ENCODE measurements at places on chromosomes 6 and 20.
A peak's percentile ranks its signal among the peaks of the same experiment; 100 is the strongest.

GRCh38 chr6:134195164-134195906 is 122.6 kb downstream of the SGK1 start:
- DNase-seq, result no peak

GRCh38 chr20:23257848-23258746 is 92.5 kb upstream of the NXT1 start:
- DNase-seq, result peak; percentile 91

GRCh38 chr6:43334466-43335095 is 26.0 kb upstream of the CRIP3 start:
- peak; percentile 71 for DNase-seq

DNA sequence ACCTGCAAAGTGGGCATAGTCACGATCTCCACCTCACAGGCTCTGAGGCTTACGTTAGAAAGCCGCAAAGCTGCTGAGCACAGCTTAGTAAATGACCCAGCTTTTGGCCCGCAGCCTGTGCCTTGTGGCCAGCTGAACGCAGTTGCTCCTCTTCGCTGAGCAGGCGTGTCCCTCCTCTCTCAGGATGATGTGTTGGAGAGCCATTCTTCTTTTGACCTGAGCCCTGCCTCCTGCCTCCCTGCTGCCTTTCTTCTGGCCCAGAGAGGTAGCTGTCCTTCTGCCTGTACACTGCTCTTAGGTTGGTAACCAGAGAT is 47.6 kb upstream of the MYL9 start:
- DNase-seq, result no peak

DNA sequence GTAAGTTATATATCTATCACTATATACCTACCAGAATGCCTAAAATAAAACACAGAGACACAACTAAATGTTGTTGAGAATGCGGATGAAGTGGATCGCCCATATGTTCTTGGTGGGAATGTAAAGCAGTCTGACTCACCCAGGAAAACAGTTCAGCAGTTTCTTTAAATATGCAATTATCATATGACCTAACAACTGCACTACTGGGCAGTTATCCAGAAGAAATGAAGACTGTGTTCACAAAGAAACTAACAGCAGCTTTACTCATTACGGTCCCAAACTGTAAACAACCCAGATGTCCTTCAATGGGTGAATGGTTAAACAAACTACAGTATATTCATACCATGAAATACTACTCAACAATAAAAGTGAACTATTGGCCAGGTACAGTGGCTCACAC is 14.3 kb upstream of the ZC3H12D start:
- peak; percentile 94 for DNase-seq

DNA sequence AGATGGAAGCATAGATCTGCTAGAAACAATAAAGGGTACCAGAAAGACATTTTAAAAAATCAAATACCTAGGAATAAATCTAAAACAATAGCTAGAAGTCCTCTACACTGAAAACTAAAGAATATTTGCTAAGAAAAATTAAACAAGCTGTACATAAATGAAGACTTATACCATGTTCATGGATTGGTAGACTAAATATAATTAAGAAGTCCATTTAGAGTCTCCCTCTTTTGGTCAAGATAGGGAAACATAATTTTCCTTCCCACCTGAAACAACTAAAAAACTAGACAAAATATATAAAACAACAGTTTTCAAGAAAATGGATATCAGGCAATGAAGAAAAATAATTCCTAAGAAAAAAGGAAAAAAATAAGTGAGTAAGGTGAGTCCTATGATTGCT is 120.0 kb upstream of the TAB2 start:
- DNase-seq, result no peak

GRCh38 chr6:90256698-90257485 is 39.8 kb downstream of the BACH2 start:
- DNase-seq, result peak; percentile 88

DNA sequence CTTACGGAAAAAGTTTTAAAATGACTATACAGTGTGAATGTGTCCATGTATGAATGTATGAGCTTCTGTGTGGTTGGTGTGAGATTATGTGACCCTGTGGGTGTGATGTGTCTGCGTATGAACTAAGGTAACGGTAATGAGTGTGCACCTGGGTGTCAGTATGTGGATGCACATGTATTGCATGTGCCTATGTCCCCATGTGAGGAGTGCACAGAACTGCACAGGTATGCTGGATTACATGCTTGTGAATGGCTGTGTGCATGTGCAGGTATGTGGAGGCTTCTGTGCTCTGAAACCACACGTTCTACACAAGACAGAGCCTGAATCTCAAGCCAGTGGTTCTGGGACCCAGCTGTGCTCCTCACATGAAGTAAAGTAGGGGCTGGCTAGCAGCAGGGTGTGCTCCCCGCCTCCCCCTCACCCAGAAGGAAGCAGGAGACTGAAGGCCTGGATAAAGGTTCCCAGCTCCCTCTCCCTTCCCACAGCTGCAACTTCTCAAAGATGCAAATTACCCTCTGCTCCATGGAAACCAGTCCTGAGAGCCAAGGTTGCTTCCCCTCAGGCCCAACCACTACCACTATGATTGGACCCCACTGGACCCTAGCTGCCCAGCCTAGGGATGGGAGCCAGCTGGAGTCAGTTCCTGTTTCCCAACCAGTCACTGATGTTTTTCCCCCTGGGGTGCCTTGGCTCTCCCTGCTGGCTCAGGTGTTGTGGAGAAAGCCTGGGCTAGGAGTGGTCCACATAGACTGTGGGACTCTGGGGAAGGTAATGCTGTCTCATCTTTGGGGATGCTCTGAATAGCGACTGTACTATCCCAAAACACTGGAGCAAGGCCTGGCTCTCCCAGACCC is 24.8 kb upstream of the SPDEF start:
- DNase-seq, result no peak

DNA sequence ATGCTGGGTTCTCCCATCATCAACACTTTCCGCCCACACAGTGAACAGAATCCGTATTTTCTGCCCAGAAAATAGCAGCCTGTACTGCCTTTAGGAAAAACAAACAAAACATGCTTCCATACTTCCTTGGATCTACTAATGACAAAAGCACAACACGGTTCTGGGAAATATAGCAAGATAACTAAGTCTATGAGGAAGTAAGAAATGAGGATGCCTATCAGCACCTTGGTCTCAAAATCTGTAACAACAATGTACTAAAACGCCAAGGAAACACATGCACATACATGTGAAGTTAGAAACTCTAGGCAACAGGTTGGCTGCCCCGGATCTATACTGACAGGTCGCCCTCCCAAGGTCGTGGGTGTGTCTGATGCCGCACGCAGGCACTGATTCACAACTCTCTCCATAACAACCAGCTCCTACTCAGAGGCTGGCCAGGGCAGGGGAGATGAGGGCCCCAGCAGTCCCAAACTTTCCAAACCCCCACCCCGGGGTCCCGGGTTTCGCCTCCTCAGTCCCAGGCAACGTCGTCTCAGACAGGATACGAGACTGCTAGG is 710 bp downstream of the BTBD9 start:
- peak; percentile 44 for DNase-seq

GRCh38 chr6:35014341-35014740 is 125.3 kb downstream of the ANKS1A start:
- no peak for DNase-seq

GRCh38 chr20:1287787-1288569 is 21.9 kb downstream of the SNPH start:
- DNase-seq, result no peak

DNA sequence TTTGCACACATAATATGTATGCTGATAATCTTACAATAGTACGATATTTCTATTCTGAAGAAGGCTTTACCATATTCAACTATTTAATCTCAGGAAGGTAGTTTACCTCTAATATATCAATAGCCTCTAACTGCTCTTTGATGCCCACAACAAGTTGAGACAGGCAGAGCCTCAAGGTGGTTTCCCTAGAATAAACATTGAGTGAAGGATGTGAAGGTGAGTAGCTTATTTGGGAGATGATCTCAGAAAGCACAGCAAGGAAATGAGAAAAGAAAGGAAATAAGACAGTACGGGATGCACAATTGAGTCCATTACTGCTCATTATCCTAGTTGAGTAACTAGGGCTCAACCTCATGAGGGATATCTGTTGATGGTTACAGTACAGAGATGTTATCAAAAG is 638.4 kb downstream of the MAFB start:
- no peak for DNase-seq

DNA sequence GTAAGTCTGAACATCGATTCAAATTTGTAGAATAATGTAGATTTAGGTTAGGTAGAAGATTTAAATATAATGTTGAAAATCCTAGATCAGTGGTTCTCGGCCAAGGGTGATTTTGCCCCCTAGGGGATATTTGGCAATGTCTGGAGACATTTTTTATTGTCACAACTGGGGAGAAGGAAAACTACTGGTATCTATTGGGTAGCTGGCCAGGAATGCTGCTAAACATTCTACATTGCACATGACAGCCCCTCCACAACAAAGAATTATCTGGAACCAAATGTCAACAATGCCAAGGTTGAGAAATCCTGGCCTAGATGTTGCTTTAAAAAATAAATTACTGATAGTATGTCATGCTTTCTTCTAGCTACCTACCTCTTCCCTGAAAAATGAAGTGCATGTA is 76.1 kb downstream of the HIVEP2 start:
- no peak for DNase-seq

DNA sequence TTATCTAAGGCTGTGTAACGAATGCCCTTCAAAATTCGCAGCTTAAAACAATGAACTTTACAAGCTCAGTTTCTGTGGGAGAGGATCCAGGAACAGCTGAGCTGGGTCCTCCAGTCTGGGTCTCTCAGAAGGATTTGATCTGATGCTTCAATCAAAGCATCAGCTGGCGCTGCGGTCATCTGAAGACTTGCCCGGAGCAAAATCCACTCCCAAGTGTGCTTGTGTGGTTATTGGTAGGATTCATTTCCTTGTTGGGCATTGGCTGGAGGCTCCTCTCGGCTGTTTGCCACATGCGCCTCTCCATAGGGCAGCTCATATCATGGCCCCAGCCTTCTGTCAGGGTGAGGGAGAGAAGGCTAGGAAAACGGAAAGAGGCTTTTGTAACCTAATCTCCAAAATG is 269.3 kb upstream of the CHD6 start:
- DNase-seq, result no peak

- DNase-seq, result peak; percentile 52
These were observed 482.2 kb upstream of the RNF217 start for GRCh38 chr6:124479991-124480430.

- DNase-seq, result no peak
These were observed 310.0 kb upstream of the PRND start for GRCh38 chr20:4411744-4412143.

DNA sequence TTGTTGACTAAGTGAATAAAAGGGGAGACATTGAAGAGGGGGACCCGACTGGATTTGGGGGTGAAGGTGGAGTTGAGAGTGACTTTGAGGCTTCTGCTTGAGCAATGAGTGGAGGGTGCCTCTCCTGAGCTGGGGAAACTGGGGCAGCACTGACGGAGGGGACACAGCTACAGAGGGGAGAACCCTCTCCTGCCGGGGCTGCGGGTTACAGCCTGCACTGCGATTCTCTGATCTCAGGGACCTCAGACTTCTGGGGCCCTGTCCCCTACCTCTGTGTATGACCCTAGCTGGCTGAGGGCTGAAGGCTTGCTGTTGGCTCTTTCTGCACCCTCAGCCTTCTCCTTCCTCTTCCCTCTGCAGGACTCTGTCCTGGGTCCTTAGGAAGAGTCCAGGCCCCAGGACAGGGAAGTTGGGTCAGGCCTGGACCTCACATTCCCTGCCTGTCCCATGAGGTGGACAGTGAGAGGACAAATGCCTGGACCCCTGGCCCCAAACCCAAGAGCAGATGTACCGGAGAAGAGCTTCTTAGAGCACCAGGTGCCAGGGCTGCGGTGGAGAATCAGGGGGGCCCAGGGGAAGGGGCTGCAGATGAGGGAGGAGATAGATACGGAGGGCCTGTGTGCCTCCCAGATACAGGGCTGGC is 13.7 kb upstream of the FAM110A start:
- DNase-seq, result no peak

GRCh38 chr6:11236076-11236750 is 3.7 kb upstream of the NEDD9 start:
- peak; percentile 54 for DNase-seq

DNA sequence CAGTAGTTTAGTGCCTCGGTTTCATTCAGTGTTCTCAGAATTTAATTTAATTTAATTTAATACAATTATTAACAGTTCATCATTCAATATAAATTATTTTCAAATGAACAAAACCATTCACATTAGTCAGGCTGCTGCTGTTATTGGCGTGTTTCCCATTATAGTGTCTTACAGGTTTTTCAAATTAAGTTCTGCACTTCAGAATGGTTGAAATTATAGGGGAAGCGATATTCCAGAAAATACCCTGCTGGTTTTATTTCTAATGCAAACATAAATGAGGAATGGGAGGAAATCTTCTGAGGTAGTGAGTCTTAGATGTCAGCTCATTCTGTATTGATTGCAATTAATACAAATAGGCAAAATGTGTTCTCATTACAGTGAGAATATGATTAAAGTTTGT is 37.6 kb downstream of the OPN5 start:
- no peak for DNase-seq

DNA sequence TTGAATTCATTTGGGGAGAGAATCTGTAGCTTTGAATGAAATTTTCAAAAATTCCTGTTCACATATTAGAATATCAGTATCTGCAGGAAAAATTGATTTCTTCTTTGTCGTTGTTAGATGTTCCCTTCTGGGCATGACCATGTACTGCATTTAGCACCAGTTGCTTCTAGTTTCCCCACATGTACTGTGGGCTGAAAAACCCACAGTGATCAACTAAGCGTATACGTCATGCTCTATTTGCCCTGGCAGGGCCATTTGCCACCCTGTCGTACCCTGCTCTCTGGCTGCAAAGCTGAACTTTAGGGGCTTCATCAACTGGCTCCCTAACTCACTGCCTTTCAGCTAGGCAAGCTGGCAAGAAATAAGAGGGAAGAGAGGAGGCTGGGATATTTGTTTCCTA is 340.7 kb upstream of the TSHZ2 start:
- no peak for DNase-seq

DNA sequence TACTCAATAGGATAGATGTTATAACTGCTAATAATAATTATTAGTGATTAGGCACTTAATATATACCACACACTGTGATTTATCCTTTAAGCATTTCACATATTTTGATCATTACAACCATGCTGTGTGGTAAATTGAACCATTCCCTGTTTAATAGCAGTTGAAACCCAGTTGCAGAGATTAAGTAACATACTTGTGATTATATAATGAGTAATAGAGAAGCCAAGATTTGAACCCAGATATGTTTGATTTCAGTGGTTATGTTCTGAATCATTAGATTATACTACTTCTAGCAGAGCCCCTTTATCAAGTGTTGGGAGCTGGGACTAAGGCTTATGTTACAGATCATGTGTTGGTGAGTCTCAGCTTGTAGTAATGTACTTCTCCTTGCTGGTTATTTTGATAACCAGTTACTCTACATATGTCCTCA is 44.1 kb downstream of the STK4 start:
- DNase-seq, result peak; percentile 42

GRCh38 chr20:20174089-20174835 is 121.9 kb downstream of the CFAP61 start:
- DNase-seq, result no peak

DNA sequence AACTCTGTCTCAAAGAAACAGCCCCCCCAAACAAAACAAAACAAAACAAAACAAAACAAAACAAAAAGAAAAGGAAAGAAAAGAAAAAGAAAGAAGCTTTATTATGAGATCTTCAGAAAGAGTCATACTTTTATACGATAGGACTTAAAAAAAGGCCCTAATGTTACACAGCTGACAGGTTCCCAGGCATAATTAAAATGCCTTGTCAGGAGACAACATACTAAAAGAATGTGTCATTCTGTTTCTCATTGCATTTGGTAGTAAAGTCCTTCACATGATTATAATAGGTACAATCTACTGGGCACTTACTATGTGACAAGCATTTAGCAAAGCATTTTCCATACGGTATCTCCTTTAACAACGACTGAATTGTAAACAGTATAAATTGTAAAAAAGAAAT is 36.4 kb upstream of the RPN2 start:
- peak; percentile 49 for DNase-seq

Data from fibroblast of skin of back (primary cell).